ENCODE measurements at places on chromosomes 7 and 10.

GRCh38 chr10:35336921-35337823 is 863 bp downstream of the CCNY start:
- peak; percentile 72 for DNase-seq

DNA sequence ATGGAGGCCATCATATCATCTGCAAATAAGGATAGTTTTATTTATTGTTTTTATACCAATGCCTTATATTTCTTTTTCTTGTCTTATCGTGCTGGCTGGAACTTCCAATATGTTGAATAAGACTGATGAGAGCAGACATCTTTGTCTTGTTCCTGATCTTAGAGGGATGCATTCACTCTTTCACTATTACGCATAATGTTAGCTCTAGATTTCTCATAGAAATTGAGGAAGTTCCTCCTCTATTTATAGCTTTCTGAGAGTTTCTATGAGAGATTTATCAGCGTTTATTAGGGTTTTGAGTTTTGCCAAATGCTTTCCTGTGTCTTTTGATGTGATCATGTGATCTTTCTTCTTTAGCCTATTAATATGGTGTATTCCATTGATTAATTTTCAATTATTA is 49.3 kb downstream of the COL28A1 start:
- DNase-seq, result no peak

- DNase-seq, result no peak
These were observed 136.1 kb downstream of the ICA1 start for GRCh38 chr7:8125680-8126444.

DNA sequence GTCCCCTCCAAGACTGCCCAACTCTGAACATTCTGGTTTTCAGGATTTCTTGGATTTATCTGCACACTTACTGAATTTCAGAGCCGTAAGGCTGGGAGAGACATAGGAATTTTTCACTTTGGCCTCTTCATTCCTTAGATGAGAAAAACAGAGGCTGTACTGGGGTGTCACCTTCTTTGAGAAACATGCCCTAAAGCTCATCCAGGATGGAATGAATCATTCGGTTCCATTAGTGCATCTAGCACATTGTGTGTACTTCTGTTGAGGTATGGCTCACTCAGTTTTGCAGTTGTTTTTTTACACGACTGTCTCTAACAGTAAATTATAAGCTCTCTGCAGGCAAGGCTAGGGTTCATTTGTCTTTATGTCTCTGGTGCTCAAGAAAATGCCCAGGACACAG is 383.4 kb downstream of the GATA3 start:
- DNase-seq, result no peak

- DNase-seq, result no peak
These were observed 32.4 kb upstream of the KMT2E start for GRCh38 chr7:104981672-104982037.

GRCh38 chr7:96055717-96056116 is 266.2 kb downstream of the SLC25A13 start:
- no peak for DNase-seq

GRCh38 chr7:53302496-53303246 is 267.2 kb downstream of the POM121L12 start:
- DNase-seq, result no peak

- no peak for DNase-seq
These were observed 503.9 kb downstream of the KIF20B start for GRCh38 chr10:90205340-90205739.

GRCh38 chr7:71325151-71325550 is 193.2 kb downstream of the GALNT17 start:
- no peak for DNase-seq

DNA sequence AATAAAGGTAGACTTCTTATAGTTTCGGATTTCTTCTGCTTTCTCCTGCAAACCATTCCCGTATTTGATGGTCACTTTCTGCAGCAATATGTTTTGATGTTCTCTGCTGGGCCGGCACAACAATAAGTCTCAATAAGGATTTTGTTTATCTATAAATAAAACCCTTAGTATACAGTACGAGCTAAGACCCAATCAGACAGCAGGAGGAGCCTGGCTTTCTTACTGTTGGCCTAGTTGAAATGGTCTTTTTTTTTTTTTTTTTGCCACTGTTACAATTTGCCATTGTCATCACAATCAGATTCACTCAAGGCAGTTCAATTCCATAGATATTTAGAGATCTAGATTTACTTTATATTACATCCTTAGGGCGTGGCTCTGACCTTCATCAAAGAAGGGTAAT is 76.4 kb downstream of the PLXDC2 start:
- DNase-seq, result no peak

- DNase-seq, result no peak
These were observed 215.7 kb downstream of the HTR7 start for GRCh38 chr10:90642136-90642535.

DNA sequence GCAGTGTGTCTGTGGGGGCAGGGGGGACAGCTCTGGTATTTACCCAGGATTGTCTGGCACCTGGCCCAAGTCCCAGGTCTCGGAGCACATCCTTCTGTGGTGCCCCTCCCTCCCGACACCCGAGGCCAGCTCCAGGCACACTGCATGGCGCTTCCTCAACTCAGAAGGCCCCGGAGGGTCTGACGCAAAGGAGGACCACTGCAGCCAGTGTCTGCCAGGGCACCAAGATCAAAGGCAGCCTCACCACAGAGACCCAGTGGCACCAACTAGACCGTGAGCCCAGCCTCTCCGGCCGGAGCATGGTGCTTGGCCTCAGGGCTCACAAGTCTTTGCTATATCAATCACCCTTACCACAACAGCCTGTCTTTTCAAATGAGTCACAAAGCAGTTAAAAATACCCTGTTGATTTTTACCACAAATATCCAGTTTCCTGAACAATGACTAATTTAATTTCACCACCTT is 99.3 kb upstream of the DDC start:
- DNase-seq, result no peak

DNA sequence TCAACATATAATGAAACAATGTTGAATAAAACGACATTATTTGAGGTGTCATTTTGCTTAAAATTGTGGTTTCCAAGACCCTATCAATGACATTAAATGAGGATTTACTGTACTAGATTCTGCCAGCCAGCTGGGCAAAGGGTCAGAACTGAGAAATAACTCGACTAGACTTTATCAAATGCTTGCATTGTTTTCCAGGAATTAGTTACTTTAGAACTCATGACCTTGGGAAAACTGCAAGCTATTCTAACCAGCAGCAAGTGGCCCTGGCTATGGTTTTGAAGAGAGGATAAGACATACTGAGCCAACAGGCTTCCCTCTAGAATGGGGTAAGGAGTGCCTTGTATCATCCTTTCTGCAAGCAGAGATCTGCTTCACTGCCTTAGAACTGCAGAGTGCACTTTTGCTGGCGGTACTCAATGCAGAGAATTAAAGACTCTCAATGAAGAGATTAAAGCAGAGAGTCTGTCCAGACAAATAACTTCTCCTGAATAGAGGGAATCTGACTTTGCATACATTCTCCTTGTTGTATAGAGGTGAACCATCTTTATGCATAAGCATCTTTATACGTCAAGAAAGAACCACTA is 281.5 kb downstream of the ARL4A start:
- DNase-seq, result no peak

DNA sequence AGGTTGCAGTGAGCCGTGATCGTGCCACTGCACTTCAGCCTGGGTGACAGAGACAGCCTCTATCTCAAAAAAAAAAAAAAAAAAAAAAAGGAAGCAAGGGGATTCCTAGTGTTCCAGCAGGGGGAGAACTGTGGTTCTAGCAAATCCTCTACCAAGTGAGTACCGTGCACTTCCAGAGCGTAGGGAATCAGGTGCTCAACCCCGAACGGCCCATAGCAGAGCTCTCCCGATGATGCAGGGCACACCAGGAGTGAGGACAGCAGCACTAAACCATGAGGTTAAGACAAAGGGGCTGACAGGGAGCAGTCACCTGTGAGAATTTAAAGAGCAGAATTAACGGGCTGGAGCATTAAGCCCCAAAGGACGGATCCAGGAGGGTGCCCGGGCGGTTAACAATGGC is 173.6 kb downstream of the PTPRN2 start:
- DNase-seq, result no peak

DNA sequence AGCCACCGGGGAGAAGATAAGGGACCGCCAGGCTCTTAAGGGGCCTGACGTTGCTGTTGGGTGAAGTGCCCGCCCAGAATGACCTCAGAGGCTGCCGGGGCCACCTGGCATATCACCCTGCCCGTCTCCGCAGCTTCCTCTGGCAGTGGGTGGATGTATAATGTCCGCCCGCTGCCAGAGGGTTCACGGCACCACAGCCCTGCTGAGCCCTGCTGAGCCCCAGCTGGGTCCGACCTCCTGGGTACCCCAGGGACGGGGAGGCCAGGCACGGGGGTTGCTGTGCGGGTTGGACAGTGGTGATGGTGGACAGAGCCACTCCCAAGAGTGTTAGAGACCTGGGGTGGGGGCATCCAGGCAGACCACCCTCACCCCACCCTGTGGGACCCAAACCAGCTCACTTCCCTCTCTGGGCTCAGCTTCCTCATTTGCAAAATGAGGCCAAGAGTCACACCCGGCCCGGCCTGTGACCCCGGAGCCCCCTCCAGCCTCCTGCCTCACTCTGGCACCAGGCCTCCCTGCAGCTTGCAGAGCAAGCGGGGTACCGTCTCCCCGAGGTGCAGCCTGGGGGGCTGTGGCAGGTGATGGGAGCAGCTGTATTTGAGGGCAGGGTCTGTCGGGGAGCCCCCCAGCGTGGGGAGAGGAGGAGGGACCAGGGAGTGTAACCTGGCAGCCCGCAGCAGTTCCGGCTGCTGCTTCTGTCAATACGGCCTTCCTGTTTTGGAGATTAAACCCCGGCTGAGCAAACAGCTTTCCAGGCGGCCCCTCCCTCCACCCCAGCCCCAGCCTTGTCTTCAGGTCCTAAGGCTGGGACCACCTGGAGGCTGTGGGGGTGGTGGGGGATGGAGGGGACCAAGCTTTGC is 8.4 kb upstream of the LFNG start:
- no peak for DNase-seq

- DNase-seq, result no peak
These were observed 228.6 kb downstream of the ELFN1 start for GRCh38 chr7:1898628-1899185.

GRCh38 chr7:99092064-99092720 is 51.7 kb downstream of the SMURF1 start:
- DNase-seq, result no peak

GRCh38 chr7:100720671-100721504 is 620 bp downstream of the EPO start:
- no peak for DNase-seq

DNA sequence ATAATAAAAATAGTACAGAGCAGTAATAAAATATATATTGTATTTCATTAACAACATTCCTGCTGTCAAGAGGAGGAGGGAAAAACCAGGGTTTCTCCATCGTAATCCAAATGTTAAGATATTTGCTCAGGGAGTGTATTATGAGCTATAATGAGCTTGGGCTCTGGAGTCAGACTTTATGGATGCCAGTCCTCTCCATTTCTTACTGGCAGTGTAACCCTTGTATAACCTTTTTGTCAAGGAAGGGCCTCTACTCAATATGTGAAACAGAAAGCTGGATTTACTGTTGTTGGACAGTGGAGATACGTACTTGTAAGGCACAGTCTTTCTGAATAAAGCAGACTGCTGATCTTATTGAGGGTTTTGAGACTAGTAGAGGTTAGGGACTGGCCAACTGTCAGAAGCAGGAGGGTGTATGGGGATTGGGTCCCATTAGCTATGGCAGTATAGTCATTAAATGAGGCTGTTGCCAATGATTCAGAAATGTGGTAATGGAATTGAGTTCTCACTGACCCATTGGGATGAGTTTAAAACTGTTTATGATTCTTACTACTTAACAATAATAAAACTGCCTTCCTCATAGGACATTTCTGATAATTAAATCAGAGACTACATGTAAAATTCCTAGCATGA is 56.5 kb downstream of the ZNF277 start:
- DNase-seq, result no peak

GRCh38 chr7:24346716-24347115 is 62.7 kb downstream of the NPY start:
- DNase-seq, result no peak

- DNase-seq, result no peak
These were observed 49.0 kb downstream of the PIK3CG start for GRCh38 chr7:106914018-106914607.

GRCh38 chr7:3149231-3149995 is 105.7 kb upstream of the CARD11 start:
- no peak for DNase-seq

GRCh38 chr10:24381235-24382010 is 172.5 kb downstream of the KIAA1217 start:
- no peak for DNase-seq

GRCh38 chr10:124550293-124551034 is 88.8 kb downstream of the LHPP start:
- DNase-seq, result no peak

DNA sequence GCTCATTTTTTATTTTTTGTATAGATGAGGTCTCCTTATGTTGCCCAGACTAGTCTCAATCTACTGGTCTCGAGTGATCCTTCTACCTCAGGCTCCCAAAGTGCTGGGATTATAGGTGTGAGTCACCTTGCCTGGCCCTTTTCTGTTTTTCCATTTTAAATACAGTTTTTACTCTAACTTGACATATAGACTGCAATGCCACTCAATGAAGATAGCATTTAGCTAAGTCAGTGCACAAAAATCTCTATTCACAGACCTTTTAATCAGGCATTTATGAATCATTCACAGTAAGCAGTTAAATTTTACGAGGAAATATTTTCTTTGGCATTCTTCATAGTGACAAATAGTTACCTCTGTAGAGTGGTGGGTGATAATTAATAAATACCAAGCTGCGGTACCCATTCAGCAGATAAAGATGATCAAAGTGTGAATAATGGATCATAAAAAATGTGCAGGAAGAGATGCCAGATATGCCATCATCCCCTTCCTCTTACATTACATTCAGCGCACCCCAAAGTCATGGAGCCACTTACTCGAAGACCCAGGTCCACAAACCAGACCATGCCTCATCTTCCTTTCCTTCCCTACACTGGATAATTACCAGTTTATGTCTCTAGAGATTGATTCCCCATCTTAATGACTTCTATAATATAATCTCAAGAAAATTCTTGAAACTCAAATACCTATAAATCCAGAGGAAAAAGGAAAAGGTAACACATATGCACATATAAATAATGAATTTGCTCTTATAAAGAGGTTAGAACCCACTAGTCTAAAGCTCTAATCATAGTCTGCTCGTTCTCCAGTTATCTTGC is 56.0 kb downstream of the UBE2H start:
- no peak for DNase-seq

GRCh38 chr10:61662794-61663259 is at the start of gene CABCOCO1:
Gene CABCOCO1, plus strand, starts transcription at chr10:61662929. Its CDS starts 44 bp downstream, at chr10:61662973.
- DNase-seq, result peak; percentile 78

GRCh38 chr7:43636093-43636492 is 53.2 kb downstream of the STK17A start:
- DNase-seq, result peak; percentile 28

GRCh38 chr7:151658778-151659177 is 139.1 kb upstream of the RHEB start:
- no peak for DNase-seq

GRCh38 chr7:129617178-129617577 is 5.7 kb downstream of the NRF1 start:
- DNase-seq, result no peak

Measured in Caco-2 (cell line).